ENCODE measurements at places on chromosomes 16 and 17. TPM values are rescaled to one million over a fixed set of nuclear protein-coding genes. Genes with fewer than 3 reads are reported as not detected.

Gene MYO15A
- total RNA-seq = 0.44 TPM

Gene MED31
- 27.9 TPM for total RNA-seq

Gene FDXR
- total RNA-seq = 22.3 TPM

Gene ZSCAN10
- not detected for total RNA-seq

Gene NOG
- total RNA-seq = 0.15 TPM

Data from A673 (cell line).